ENCODE measurements at places on chromosomes 1 and 21.
A peak's percentile ranks its signal among the peaks of the same experiment; 100 is the strongest.

DNA sequence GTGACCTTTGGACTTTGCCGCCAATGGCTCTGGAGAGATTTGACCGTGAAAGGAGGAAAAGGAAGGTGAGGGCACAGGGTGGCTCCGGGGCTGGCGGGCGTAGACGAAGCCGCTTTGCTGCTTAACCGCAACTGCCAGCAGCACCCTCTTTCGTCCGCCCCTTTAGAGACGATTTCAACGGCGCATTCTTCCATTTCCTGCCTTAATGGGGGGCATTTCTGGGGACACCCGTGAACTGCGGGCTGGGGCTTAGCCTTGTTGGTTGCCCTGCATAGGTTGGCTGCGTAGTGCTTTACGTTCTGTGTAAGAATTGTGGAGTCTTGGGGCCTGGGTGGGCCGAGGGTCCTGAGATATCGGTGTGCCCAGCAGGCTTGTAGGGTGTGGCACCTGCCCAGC lies 6.7 kb upstream of the NPHP4 start:
- no peak for DNase-seq

DNA sequence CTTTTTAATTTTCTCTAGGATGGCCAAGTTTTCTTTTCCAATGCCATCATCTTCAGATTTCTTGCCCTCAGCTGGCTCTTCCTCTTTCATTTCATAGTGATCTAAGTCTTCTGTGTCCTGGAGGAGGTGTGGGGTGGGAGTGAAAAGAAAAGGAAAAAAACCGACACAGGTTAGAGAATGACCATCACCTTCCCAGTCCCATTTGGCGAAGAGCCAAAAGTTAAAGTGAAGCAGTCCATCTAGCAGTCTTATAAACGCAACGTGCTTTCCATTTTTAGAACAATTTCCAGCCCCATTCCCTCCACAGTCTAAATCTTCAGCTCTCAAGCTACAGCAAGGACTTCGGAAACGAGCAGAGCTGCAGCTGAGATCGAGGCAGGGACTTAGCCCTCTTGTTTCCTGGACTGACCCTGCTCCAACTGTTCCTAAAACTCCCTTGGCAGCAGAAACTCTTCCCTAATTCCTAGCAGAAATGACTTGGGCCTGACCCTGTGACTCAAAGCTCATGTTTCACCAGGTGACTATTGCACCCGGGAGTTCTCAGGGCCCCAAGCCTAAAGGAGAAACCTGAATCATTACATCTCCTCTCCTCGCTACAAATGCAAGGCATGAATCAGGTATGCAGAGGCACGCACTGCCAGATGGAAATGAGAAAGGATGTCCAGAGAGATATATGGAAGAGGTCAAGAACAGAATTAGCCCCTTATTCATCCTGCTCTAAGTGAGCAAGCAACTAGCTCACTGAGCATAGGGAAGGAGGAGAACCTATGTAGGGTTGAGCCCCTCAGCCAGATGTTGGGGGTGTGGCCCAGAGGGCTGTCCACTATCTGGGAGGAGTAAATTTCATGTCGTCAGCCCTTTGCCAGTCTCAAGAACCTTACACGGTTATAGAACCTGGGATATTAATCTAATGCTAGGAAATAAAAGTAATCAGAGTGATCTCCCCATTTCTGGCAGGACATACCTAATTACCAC lies 5.1 kb downstream of the UBE2Q1 start:
- DNase-seq, result no peak

DNA sequence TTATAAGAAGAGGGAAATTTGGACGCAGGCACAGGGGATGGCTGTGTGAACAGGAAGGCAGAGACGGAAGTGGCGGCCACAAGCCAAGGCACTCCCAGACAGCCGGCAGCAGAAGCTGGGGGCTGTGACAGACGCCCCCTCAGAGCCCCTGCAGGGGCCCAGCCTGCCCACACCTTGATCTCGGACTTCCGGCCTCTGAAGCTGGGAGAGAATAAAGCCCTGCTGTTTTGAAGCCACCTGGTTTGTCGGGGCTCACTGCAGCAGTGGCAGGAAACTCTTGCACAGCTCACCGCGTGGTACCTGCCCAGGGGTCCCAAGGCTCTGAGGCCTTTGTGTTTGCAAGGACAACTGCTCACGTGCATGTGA lies 13.7 kb downstream of the MEGF6 start:
- no peak for DNase-seq

- no peak for DNase-seq
Measured at GRCh38 chr1:60229821-60230220, 156.3 kb upstream of the C1orf87 start.

- DNase-seq, result no peak
Measured at GRCh38 chr1:194795917-194796593, 1609.6 kb upstream of the B3GALT2 start.

DNA sequence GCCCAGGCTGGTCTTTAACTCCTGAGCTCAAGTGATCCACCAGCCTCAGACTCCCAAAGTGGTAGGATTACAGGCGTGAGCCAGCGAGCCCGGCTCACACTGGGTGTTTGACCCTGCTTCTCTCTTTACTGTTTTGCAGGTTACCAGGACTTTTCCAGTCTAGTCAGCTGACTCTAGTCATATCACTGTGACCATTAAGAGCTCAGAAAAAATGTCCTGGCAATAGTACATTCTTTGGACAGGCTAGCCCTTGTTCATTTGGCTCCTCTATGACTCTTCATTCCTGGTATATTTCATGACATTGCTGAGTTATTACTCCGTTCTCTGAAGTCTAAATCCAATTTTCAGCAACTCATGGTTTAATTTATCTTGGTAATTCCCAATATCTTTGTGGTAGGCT lies 8.0 kb upstream of the CA6 start:
- no peak for DNase-seq

DNA sequence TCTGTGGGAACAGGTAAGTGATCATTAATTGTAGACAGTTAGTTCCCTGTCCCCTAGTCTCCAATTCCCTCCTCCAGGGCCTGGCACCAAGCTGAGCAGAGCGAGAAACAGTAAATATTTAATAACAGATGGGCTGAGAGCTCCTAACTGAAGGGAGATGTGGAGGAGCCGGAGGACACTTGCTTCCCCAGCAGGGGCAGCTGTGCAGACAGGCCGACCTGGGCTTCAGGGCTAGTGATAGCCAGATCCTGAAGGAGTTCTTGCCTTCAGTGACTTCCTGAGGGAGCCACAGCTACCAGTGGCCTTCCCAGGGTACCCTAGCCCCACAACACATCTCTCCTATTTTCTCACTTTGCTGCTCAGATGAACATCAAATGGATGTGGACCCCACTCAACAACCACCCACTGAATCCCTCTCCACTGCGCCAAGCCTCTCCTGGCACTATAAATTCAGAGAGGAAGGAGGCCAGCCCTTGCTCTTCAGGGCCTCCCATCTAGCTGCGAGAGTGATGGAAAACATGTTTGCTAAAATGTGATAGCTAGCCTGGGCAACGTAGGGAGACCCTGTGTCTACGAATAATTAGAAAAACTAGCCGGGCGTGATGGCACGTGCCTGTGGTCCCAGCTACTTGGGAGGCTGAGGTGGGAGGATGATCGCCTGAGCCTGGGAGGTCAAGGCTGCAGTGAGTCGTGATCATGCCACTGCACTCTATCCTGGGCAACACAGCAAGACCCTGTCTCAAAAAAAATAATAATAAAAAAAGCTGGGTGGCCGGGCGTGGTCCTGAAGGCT lies 26.9 kb upstream of the SYNC start:
- DNase-seq, result no peak

DNA sequence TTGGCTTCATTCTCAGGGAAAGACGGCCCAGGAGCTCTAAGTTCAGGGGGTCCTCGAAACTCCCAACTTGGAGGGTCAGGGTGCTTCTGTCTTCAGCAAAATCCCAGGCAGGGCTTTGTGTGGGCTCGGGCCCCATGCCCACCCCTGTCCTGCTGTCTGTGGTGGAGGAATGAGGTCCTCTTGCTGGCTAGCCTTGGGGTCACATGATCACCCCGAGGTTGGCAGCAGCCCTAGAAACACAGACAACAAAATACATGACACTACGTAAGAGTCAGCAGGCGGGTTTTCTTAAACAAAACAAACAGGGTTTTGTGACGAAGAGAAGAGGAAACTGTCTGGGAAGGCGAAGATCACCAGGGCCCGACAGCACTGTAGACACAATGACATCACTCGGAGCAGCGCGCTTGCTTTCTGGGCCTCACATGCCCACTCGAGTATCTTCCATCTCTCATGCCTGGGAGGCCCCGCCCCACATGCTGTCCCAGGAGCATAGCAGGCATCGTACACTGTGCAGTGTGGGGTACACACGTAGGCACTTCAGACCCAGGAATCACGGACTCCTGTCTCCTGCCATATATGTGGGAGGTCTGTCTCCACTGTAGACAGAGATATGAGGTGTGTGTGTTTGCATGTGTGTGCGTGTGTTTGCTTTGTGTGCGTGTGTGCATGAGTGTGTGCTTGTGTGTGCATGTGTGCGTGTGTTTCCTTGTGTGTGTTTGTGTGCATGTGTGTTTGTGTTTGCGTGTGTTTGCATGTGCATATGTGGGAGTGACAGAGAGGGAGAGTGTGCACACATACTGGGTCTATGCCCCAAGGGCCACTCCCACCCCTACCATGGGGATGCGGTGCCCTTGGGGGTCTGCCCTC lies 94.7 kb downstream of the SIK1 start:
- no peak for DNase-seq

DNA sequence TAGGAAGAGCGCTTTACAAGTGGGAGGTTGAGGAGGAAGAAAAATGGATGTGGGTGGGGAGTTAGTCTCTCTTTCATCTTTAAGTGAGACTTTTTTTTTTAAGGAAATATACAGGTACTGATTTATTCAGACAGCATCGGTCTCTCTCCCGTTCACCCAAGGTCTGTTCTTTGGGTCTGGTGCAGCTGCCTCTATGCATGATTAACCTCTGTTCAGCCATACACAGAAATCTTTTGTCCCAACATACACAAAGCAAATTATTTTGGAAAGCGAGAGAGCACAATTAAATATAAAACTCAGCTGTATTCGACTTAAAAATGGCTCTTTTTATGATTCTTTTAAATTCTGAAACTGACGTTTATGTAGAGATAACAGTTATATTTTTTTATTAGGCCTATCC lies 11.0 kb downstream of the PROX1 start:
- DNase-seq, result no peak

DNA sequence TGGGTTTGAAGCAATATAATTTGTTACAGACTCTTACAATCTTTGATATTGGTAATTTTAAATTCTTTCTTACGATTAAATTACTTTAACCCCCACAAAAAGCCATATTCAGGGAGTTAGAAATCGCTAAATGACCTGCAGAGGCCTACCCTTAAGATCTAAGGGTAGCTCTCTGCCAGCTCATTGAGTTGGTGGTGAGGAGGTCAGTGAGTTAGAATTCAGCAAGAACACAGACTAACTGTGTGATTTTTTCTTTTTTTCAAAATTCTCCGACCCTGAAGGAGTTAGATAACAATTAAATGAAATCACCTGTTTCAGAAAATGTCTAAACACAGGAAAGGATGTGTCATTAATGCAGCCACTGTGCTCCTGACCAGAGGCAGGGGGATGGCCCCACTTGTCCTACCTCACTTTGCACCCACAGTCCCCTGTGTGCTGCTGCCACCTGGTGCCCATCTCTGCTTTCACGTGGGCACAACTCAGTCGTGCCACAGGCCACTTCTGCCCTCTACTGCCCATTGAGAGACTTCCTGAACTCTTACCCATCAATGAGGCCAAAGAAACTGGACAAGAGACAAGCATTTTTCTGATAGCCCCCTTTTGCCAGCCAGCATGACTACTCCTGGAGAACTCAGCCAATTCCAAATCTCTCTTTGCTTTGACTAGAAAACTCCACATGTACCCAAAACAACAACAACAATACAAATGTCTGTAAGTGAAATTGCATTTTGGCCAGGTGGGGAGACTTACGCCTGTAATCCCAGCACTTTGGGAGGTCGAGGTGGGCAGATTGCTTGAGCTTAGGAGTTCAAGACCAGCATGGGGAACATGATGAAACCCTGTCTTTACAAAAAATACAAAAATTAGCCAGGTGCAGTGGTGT lies 8.4 kb downstream of the CFAP45 start:
- DNase-seq, result peak; percentile 72

- peak; percentile 10 for DNase-seq
Measured at GRCh38 chr1:214566158-214567104, 15.0 kb upstream of the PTPN14 start.

- DNase-seq, result peak; percentile 32
Measured at GRCh38 chr1:179141592-179142251, 59.9 kb downstream of the TOR3A start.

- DNase-seq, result no peak
Measured at GRCh38 chr1:47951545-47952235, 45.5 kb downstream of the TRABD2B start.

- DNase-seq, result no peak
Measured at GRCh38 chr1:247411621-247412327, 4.2 kb upstream of the NLRP3 start.

DNA sequence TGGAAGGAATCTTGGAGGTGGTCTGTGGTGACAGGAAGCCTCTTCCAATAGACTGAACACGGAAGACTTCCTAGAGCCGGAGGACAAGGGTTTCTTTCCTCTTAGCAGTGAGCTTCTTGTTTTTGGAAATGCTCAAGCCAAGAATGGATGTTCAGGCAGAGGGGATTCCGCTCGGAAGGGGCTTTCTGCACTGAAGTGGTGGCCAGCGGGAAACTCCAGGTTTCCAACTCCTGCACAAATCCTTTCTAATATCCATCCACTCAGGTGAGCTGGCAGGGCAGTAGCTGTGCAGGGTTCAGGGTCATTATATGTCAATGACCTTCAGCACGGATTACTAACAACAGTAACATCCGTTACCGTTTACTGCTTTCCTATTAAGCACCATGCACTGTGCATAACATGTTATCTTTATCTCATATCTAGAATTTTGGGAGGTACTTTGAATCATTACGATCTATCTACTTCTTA lies 573 bp upstream of the CPT2 start:
- DNase-seq, result no peak

DNA sequence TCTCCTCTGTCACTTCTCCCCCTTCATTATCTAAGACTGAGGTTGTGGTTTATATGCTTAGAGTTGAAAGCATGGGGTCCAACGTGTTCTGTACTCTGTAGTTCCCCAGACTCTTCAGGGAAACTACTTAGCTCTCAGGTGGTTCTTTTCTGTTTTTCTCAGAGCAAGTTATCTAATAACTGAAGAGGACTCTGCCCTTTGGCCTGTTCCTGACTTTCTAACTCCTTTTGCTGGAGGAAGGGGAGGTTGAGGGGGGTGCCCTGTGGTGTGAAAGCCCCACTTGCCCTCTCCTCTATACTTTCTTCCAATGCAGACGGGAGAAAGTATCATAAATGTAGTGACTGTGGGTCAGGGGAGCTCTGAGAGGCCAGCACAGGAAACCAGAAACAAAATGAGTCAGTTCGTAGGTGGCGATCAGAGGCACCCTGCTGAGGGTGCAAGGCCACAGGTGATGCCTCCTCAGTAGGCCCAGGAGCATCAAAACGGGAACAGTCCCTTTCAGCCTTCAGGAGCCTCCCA lies 5.0 kb downstream of the SLC25A44 start:
- no peak for DNase-seq

GRCh38 chr1:9701665-9702064 lies 50.1 kb downstream of the PIK3CD start:
- no peak for DNase-seq

DNA sequence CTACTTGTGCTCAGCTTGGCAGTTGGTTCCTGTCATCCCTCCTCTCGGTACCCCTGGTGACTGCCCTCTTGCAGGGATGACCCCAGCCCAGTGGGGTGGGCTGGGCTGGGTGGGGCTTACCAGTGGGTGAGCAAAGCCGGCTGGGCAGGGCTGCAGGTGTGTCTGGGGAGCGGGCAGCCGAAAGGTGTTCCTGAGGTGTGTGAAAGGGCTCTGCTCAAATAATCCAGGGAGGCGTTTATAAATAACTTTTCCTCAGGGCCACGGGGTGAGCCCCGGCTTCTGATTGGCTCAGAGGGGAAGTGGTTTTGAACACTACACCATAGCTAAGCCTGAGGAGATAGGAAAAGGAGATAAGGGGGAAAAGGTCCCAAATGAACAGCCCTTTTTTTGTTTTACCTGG lies at the start of gene SLC26A9:
Gene SLC26A9, minus strand, starts transcription at position 212 of the 400 bp plus-strand sequence. CDS start 7,636 bp downstream, outside the sequence.
- no peak for DNase-seq

All from stimulated activated CD4-positive, alpha-beta T cell treated with anti-CD3 and anti-CD28 coated beads, Interleukin-12 subunit alpha, Interleukin-12 subunit beta, amount 100 ng/mL, for 48 hours (primary cell).